ENCODE measurements at places on chromosomes 6 and 20.

GRCh38 chr6:93394471-93394870, 24.9 kb downstream of the EPHA7 start:
- DNase-seq = no peak

GRCh38 chr6:10071631-10072220, 343.1 kb downstream of the TFAP2A start:
- no peak for DNase-seq

- no peak for DNase-seq
These were observed 35.6 kb upstream of the PRELID3B start for GRCh38 chr20:59078231-59078630.

- no peak for DNase-seq
These were observed 9.8 kb upstream of the GGTLC1 start for GRCh38 chr20:23998392-23998791.

- DNase-seq = peak; percentile 24
These were observed 402 bp downstream of the OSBPL2 start for GRCh38 chr20:62238569-62239277.

DNA sequence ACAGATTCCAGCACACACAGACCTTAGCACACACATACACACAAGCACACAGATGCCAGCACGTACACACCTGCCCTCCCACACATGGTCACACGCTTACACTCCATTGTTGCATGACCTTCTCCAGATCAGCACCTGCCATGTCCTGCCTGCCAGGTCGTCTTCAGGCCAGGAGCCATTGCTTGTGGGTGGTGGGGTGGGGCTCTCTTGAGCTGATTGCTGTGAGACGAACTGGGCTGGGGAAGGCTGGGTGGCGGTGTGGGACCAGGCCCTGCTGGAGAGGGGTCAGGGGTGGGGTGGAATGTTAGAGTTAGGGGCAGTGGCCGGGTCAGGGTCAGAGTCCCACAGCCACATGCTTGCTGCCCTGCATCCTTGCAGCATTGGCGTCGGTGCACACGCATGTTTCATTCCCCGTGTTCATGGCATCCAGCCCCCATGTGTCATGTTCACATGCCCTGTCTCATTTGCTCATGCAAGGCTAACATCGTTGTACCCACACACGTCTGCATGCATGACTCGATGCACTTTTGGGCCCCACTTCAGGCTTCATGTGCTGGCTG, 6.5 kb upstream of the NPBWR2 start:
- DNase-seq = no peak

GRCh38 chr20:41100001-41100480, 37.3 kb upstream of the PLCG1 start:
- DNase-seq = peak; percentile 36

DNA sequence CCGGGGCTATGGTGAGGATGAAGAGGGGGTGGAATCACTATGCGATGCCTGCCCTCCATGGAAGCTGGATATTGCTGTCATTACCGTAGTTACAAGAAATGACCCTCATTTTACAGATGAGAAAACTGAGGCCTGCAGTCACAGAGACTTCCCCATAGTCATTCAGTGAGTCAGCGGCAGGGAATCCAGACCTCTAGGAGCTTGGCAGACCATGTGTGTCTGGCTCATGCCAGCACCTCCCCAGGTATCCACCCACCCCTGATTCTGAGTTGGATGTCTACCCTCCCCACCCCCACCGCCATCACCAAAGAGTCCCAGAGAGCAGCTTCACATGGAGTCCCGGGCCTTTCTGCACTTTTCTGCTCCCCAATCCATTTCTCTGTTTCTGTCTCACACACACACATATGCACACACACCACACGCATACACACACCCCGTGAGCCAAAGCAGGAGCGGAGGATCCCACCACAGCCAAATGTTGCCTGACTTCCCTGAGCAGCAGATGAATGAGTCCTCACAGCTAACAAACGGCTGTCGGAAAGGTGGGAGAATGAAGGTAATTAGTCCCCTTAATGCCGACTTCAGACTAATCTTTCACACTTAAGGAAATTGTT, 24.8 kb downstream of the CDH22 start:
- no peak for DNase-seq

DNA sequence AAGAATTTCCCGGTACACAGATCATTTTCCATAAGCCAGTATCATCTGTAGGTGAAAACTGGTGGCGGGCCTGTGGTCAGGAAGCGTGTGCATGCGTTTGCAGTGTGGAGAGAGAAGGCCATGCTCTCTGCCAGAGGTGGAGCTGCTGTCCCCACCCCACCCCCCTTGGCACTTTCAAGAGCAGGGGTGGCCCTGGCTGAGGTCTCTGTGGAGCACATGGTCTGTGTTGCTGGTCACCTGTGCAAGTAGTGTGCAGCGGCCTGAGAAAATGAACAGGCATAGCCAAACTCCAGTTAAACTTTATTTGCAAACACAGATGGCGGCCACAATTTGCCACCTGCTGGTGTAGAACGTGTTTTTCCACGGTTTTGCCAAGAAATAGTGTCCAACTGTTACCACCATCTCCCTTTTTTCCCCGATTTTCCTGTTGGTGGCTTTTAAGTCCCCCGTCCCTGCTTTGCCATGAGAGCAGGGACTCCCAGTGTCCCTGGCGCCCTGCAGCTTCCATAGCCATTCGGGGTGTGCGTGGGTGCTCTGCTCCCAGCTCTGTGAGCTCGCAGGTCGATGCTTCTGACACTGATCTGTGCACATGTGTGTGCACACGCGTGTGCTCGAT, 2.5 kb downstream of the ADRM1 start:
- DNase-seq = no peak

- DNase-seq = peak; percentile 39
These were observed 636.7 kb downstream of the RFPL4B start for GRCh38 chr6:112983713-112984261.

- DNase-seq = no peak
These were observed 40.1 kb upstream of the AKIRIN2 start for GRCh38 chr6:87742106-87742505.

DNA sequence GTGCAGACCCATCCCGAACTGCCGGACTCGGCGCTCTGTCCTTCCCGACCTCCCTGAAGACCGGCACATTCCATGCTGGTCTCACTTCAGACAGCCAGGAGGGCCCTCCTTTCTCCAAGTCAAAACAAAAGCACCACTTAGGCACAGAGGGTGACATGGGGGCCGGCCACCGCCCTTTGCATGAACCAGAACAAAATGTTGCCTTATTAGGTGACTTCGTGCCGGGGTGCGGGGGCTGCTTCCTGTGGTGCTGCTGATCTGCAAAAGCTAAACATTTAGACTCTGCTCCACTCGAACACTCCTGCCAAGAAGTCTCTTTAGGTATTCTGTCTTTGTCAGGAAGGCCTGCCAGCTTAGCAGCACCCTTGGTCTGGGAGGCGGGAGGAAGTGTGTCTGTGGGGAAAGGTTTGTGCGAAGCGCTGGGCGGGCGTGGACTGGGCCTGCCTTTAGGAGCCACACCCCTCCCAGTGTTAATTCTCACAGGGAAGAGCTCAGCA, 133.8 kb downstream of the SMOC2 start:
- no peak for DNase-seq

GRCh38 chr20:40860487-40860902, 168.1 kb upstream of the TOP1 start:
- peak; percentile 94 for DNase-seq

DNA sequence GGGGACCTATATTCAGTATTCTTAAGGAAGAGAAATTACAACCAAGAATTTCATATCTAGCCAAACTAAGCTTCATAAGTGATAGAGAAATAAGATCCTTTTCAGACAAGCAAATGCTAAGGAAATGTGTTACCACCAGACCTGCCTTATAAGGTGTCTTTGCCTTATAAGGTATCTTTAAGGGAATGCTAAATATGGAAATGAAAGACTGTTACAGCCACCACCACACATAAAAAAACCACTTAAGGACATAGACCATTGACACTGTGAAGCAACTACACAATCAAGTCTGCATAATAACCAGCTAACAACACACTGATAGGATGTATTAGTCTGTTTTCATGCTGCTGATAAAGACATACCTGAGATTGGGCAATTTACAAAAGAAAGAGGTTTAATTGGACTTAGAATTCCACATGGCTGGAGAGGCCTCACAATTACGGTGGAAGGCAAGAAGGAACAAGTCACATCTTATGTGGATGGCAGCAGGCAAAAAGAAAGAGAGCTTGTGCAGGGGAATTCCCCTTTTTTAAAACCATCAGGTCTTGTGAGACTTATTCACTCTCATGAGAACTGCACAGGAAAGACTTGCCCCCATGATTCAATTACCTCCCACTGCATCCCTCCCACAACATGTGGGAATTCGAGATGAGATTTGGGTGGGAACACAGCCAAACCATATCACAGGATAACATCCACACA, 119.2 kb upstream of the LAMA2 start:
- no peak for DNase-seq

DNA sequence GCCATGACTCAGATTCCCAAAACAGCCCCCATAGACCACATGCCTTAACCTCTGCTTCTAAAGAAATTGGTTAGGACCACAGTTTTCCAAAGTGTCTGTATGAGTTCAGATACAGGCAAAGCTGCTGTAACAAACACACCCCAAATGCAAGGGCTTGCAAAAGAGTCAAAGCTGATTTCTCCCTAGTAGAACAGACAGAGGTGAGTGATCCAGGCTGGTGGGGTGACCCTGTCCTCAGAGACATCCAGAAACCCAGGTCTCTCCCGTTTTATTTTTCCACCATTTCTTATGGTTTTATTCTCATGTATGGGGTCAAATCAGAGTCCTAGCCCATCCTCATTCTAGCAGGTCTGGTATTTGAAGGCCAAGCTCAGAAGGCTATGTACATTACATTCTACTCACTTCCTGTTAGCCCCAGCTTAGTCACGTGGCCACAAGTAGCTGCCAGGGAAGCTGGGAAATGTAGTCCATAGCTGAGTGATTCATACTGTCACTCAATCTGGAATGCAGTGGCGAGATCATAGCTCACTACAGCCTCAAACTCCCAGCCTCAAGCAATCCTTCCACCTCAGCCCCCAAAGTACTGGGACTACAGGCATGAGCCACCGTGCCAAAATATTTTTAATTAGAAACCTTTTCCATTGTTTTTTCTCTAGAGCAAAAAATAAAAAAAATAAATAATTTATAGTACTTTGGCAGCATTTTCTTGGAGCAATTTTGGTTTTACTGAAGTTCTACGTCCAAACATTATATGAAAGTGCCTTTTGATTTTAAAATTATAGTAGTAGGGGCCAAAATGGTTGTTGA, 175.2 kb downstream of the ZMYND8 start:
- DNase-seq = peak; percentile 91
